ENCODE measurements at places on chromosomes 6 and 20.

DNA sequence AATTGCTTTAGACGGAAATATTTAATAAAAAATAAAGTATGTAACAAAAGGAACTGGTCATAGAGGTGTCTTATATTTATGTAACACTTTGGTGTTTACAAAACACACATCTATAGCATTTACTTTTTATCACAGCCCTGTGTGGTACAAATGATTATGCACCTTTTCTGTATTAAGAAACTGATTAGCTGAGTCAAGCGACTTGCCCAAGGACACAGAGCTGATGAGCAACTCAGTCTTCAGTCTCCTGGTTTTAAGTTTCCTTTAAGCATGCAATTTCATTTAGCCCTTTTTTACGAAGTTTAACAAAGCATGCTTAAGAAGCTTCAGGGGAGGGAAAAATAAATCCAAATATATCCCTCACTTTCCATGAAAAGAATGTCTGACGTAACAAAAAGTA is 2.5 kb downstream of the DCDC2 start:
- DNase-seq = no peak

DNA sequence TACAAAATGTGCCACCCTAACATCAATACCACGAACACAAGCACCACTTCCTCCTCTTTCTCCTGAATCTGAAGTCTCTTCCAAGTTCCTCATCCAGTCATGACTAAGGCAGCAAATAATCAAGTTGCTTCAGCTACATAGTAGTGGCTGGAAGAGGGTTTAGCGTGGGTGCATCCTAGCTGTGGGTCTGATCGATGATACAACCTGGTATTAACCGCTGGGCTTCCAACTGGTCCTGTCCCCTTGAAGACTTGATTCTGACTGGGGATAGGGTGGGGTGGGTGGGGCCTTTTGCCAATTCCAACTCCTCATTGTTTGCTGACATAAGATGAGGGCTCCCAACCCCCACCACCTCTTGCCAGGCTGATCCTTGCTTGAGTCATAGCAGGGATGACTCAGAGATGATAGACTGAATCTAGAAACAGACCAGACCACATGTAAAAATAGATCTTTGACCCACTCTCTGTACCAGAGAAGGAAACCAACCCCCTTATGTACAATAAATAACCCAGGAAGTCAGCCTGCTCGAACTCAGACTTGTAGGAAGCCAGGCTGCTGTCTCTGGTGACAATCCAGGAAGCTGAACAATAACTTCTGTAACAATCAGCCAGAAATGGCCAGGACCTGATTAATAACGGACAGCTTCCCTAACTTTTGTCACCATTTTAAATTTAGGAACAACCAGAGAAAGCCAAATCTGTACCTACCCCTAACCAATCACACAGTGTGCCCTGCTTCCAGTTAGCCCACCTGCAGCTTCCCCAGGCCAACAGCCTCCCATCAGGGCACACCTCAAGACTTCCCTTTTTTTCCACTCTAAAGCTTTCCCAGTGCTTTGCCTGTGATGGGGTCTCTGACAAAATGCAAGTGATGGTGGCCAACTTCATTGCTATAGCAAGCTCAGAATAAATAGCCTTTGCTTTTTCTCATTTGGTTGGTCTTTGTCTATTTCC is 68.9 kb upstream of the FAM184A start:
- DNase-seq = no peak

DNA sequence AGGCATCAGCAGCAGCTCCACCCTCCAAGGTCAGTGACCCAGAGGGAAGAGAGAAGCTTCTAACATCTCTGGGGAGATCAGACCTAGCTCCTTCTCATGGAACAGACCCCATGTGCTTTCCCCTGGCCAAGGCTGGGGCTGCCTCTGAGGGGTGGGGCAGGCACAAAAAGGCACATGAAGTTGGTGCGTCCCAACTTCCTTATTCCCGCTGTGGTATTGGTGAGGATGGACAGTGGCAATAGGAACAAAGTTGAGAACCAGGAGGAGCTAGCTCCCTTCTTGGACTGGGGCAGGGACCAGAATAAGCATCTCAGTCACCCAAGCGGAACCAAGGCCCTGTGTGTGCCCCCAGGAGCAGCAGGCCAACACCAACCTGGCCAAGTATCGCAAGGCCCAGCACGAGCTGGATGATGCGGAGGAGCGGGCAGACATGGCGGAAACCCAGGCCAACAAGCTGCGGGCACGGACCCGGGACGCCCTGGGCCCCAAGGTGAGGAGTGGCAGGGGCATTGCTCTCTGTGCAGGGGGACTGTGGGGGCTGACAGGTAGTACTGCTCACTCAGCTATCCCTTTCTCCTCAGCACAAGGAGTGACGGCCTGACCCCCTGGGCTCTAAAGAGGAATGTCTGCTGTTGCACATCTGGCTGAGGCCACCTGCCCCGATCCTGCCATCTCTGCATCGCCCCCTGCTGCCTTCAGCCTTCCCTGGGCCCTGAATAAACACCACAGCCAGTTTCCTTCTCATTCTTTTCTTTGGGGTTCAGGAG is 46.1 kb downstream of the MYH7B start:
- DNase-seq = no peak

DNA sequence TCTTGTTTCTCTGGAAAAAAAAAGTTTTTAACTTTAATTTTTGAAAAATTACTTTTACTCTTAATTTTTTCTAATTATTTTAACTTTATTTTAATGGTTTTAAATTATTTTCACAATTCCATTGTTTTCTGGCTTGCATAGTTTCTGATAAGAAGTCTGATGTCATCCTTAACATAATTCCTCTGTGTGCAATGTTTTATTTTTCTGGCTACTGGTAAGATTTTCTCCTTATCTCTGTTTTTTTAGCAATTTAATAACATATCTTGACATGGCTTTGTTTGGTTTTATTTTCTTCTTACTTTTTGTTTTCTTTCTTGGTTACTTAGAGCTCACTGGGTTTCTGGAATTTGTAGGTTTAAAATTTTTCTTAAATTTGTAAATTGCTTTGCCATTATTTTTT is 114.8 kb downstream of the TBXT start:
- no peak for DNase-seq

DNA sequence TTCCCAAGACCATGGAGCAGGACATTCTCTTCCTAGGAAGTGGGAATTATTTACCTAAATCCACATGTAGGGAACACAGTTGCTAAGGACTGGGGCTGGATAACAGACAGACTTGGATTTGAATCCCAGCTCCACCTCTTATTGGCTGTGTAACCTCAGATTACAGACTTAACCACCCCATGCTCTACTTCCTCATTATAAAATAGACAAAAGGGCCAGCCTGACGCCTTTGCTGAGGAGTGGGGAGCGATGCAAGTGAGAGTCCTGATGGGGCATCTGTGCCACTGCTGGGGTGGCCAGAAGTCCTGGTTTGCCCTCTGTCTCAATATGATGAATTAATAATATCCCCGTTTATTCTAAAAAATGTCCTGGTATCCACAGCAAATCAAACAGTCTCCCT is 46.8 kb downstream of the SPATA2 start:
- DNase-seq = no peak

DNA sequence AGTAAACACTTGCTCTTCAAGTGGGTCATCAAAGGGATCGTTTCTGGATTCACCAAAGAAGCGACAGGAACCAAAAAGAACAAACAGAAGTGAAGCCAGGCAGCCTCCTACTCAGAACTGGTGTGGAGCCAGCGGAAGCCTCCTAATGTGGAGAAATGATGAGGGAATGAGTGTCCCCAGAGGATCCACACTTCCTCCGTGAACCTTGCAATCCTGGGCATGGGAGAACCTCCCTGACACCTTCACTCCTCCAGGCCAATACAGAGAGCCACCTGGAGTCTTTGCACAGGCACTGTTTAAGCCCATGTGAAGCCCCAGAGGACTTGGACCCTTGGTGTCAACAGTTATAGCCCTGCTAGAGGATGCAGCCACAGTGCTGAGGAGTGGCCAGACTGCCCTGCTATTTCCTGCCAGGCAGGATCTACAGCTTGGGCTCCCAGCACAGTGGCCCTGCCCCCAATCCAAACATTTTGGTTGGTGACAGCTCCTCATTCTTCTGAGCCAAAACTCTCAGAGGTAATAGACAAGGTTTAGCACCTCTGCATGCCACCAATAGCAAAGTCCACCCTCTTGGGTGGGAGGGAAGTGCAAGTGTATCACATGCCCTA is 23.2 kb upstream of the SERINC1 start:
- no peak for DNase-seq

GRCh38 chr6:149449831-149450678 is 34.8 kb downstream of the ZC3H12D start:
- DNase-seq = no peak

DNA sequence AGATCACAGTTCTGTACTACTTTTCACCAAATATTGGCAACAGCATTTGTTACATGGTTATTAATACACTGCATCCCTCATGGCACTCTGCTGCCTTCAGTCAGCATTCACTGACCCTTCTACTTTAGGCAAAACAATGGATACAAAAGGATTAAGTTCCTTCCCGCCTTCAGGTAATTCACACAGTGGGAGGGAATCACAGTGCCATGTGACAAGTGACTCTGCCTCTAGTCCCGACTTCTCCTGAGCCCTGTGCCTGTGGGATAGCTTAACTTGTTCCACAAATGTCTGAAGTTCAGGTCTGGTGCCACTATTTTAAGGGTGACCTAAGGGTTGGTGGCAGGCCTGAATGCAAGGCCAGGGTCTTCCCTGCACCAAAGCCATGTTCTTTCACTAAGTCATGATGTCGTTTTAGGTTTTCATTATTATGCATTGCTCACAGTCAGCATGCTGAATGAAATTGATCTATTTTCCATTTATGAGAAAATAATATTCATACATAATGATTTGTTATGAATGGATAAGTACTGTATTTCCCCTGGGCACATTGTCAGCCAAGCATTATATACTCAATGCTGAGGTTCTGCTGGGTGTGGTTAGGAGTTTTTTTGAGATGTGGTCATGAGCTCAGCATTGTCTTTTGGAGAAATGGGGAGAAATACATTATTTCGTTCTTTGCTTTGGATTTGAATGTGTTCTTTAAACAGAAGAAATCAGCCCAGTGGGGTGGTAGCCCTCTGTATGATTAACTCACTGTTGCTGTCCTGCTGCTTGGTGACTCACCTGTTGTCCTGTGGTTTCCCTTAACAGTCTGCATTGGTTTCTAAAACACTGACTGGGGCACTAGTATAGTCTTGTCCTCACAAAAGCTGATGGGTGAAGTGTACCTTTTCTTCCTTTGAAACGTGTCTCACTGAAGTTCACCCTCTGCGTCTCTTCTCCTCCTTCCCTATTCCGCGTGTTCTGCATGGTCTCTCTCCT is 66.4 kb downstream of the AFDN start:
- no peak for DNase-seq

DNA sequence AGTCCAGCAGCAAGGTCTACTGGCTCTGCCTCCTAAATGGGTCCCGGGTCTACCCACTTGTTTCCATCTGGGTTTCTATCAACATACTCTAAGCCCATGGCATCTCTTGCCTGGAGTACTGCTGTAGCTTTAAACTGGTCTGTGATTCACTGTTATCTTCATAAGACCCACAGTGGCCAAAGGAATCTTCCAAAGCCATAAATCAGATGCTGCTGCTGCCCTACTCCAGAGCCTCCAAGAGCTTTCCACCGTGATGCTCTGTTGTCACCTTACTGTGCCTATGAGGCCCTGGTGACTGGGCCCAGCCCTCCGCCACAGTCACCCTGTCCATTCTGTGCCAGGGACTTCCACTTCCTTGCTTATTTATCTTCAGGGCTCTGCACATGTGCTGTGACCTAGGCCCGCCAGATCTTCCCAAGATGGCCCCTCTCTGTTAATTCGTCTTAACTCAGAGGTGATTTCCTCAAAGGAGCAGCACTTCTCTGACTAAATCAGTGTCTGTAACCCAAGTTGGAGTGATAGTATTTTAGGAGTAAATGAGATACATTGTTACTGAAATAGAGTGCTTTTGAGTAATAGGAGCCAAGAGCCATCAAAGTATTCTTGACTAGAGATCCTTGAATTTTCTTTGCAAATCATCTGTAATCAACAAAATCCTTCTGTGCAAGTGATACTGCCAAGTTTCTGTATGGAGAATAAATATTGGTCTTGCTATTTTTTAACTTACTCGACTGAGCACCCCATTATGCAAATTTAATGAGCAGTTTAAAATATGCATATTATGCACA is 102.5 kb downstream of the PPP1R14C start:
- no peak for DNase-seq

DNA sequence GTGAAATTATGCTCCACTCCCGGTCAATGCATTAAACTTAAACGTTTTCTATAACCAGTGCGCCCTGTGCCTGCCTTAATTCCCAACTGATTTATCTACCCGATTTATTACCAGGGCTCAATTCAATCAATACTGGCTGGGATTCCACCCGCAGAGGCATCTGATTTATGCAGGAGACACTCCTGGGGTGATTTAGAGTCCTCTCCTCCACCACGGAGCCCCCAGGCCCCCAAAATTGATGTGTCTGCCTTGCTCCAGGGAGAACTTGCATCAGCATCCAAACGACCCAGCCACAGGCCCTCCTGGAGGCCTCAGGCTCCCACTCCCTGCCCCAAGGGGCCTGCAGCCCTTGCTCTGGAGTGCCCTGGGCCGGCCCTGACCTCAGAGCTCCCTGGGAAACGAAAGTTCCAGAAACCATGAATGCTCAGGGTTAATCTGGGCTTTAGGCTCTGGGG is 29.5 kb downstream of the ANKRD60 start:
- DNase-seq = no peak

- DNase-seq = no peak
Measured at GRCh38 chr6:125453516-125453915, 151.7 kb upstream of the HDDC2 start.

DNA sequence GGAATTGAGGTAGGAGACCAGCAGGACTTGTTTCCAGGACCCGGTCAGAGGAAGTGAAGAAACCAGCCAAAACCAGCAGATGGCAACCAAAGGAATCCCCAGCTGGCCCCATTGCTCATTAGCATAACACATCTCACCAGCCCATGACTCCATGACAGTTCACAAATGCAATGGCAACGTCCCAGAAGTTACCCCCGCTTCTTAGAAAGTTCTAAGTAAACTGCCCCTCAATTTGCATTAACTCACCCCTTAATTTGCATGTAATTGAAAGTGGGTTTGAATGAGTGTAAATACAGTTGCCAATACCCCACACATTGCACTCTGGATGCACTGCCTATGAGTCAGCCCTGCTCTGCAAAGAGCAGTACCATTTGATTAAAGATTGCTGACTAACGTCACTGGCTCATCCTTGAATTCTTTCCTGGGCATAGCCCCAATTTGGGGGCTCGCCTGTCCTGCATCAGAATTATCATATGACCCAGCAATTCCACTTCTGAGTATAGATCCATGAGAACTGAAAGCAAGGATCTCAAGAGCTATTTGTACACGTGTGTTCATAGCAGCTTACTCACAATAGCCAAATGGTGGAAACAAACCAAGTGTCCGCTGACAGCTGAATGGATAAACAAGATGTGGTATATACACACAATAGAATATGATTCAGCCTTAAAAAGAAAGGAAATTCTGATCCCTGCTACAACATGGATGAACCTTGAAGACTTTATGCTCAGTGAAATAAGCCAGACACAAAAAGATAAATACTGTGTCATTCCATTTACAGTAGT is 36.4 kb downstream of the MYLK4 start:
- DNase-seq = no peak

GRCh38 chr20:56202493-56203077 is 45.9 kb upstream of the MC3R start:
- no peak for DNase-seq
